ENCODE measurements at places on chromosomes 1 and 21. TPM values are rescaled to one million over a fixed set of nuclear protein-coding genes. Genes with fewer than 3 reads are reported as not detected.

SRGAP2 gene
- 159 TPM for total RNA-seq

GUCA2B gene
- not detected for total RNA-seq

LCE3D gene
- total RNA-seq, result not detected

SLAMF6 gene
- 35.2 TPM for total RNA-seq

RGS8 gene
- total RNA-seq, result not detected

STXBP3 gene
- 58.4 TPM for total RNA-seq

TIE1 gene
- total RNA-seq, result 0.25 TPM

CD1B gene
- total RNA-seq, result not detected

BPNT1 gene
- 21.5 TPM for total RNA-seq

OR6N1 gene
- total RNA-seq, result not detected

GPR25 gene
- not detected for total RNA-seq

HFM1 gene
- total RNA-seq, result not detected

SHISAL2A gene
- total RNA-seq, result 10.3 TPM

MPZ gene
- 7.0 TPM for total RNA-seq

LRRC7 gene
- 0.29 TPM for total RNA-seq

S1PR1 gene
- 132 TPM for total RNA-seq

CTSK gene
- 3.8 TPM for total RNA-seq

MYOG gene
- not detected for total RNA-seq

THEM4 gene
- total RNA-seq, result 34.6 TPM

SPAG17 gene
- not detected for total RNA-seq

FAM131C gene
- 1.3 TPM for total RNA-seq

PBX1 gene
- total RNA-seq, result 0.37 TPM

CD5L gene
- not detected for total RNA-seq

KLHDC7A gene
- total RNA-seq, result not detected

SNX7 gene
- not detected for total RNA-seq

STIL gene
- 28.4 TPM for total RNA-seq

TNNT2 gene
- total RNA-seq, result not detected

FAM163A gene
- total RNA-seq, result not detected

TNFSF4 gene
- total RNA-seq, result 2.5 TPM

SLC44A5 gene
- total RNA-seq, result not detected

TFF2 gene
- not detected for total RNA-seq

LRRC53 gene
- total RNA-seq, result not detected

FHAD1 gene
- total RNA-seq, result not detected

RAB42 gene
- total RNA-seq, result not detected

C1orf210 gene
- total RNA-seq, result not detected

SLC9C2 gene
- not detected for total RNA-seq

RHEX gene
- not detected for total RNA-seq

STPG1 gene
- total RNA-seq, result 6.2 TPM

ADAMTS1 gene
- total RNA-seq, result 7.1 TPM

RLF gene
- total RNA-seq, result 21.5 TPM

CACNA1E gene
- 0.05 TPM for total RNA-seq

KLF17 gene
- not detected for total RNA-seq

TLCD4 gene
- total RNA-seq, result not detected

LGR6 gene
- not detected for total RNA-seq

VASH2 gene
- 0.64 TPM for total RNA-seq

SPOCD1 gene
- not detected for total RNA-seq

PLEKHA6 gene
- 0.32 TPM for total RNA-seq

FABP3 gene
- not detected for total RNA-seq
